ENCODE measurements at places on chromosomes 2 and 18. TPM values are rescaled to one million over a fixed set of nuclear protein-coding genes. Genes with fewer than 3 reads are reported as not detected.
A peak's percentile ranks its signal among the peaks of the same experiment; 100 is the strongest.

DNA sequence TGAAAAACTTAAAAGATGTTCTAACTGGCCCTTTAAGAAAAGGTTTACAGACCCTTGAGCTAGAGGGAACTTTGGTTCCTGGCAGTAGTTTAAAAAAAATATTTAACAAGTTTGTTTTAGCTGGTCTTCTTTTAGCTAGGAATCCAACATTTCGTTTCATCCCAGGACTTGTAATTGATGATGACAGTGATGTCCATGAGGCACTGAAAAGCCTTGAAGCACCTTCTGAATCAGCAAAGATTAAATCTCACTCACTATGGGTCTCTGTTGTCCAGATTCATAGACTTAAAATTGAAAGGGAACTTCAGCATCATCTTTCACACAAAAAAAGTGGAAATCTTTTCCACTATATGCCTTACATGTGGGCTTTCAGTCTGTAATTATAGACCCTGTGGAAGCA is 102.9 kb upstream of the ETAA1 start:
- no peak overlapping the region for H3K27ac ChIP-seq
- no peak overlapping the region for H3K4me3 ChIP-seq
- H3K4me1 ChIP-seq, result no peaks in the 10 kb centered on the region
- H3K36me3 ChIP-seq, result no peaks in the 10 kb centered on the region
- no peak for DNase-seq

GRCh38 chr2:177639262-177639914 is 246.8 kb downstream of the AGPS start:
- H3K4me3 ChIP-seq, result no peak overlapping the region
- peaks cover 10% of the 10 kb centered on the region for H3K27me3 ChIP-seq
- no peaks in the 10 kb centered on the region for H3K36me3 ChIP-seq
- no peak for DNase-seq

- no peak for DNase-seq
- H3K36me3 ChIP-seq, result no peaks in the 10 kb centered on the region
- no peak overlapping the region for H3K4me3 ChIP-seq
These were observed 1.3 kb downstream of the PROC start for GRCh38 chr2:127419448-127420038.

- no peak for DNase-seq
- H3K4me3 ChIP-seq, result no peak overlapping the region
- no peaks in the 10 kb centered on the region for H3K36me3 ChIP-seq
- peaks cover 2% of the 10 kb centered on the region for H3K27me3 ChIP-seq
- H3K4me1 ChIP-seq, result no peaks in the 10 kb centered on the region
These were observed 167.2 kb downstream of the ANTXR1 start for GRCh38 chr2:69180227-69180626.

GRCh38 chr2:128715360-128715759 is 396.7 kb upstream of the HS6ST1 start:
- H3K4me1 ChIP-seq, result no peaks in the 10 kb centered on the region
- no peak for DNase-seq
- no peak overlapping the region for H3K27ac ChIP-seq
- no peak overlapping the region for H3K4me3 ChIP-seq

The KCNS3 gene
- total RNA-seq, result not detected

GRCh38 chr2:204072443-204073324 is 136.1 kb downstream of the ICOS start:
- no peaks in the 10 kb centered on the region for H3K27me3 ChIP-seq
- H3K27ac ChIP-seq, result no peak overlapping the region
- no peaks in the 10 kb centered on the region for H3K4me1 ChIP-seq
- H3K36me3 ChIP-seq, result no peaks in the 10 kb centered on the region
- H3K4me3 ChIP-seq, result no peak overlapping the region

The EGR4 gene
- total RNA-seq, result 0.69 TPM

- peaks cover 42% of the 10 kb centered on the region for H3K36me3 ChIP-seq
- DNase-seq, result no peak
- H3K4me3 ChIP-seq, result no peak overlapping the region
- H3K4me1 ChIP-seq, result no peaks in the 10 kb centered on the region
- H3K27ac ChIP-seq, result no peak overlapping the region
- no peaks in the 10 kb centered on the region for H3K27me3 ChIP-seq
These were observed 7.5 kb downstream of the TRAPPC12 start for GRCh38 chr2:3387011-3387410.

The ASB18 gene
- not detected for total RNA-seq

DNA sequence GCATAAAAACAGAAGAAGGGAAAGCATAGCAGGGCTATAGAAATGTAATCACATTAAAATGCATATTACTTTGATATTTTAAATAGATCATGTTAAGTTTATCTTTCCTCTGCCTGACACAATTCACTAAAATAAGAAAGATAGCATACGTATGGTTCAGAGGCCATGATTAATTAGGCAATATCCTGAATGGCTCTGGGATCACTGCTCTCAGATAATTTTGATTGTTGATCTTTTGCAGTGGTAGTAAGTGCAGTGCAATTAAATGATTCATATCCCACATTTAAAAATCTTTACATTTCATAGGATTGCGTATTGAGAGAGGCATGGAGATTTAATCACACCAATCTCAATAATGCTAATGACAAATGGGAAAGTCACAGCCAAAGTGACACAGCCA is 1040.7 kb downstream of the SOCS6 start:
- no peaks in the 10 kb centered on the region for H3K36me3 ChIP-seq
- H3K4me3 ChIP-seq, result no peak overlapping the region
- no peak for DNase-seq
- H3K4me1 ChIP-seq, result no peaks in the 10 kb centered on the region
- H3K27me3 ChIP-seq, result no peaks in the 10 kb centered on the region

DNA sequence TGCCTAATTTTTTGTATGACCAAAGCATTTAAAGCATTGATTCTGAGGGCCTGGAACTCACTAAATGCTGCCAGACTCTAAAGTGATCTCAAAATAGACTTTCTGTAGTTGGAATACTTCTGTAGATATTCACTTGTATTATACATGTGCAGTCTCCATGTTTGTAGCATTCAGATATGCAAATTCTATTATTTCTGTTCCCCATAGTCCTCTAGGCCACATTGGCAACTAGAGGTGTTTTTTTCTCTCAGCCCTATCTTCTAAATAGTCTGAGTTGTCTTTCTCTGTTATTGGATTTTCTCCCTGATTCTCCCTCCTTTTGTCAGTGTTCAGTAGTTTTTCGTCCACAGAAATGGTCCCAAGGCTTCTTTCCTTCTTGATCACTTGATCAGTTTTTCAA is 38.5 kb downstream of the ANKRD12 start:
- peaks cover 32% of the 10 kb centered on the region for H3K4me1 ChIP-seq
- H3K27me3 ChIP-seq, result no peaks in the 10 kb centered on the region
- H3K4me3 ChIP-seq, result no peak overlapping the region
- no peak overlapping the region for H3K27ac ChIP-seq
- no peak for DNase-seq

DNA sequence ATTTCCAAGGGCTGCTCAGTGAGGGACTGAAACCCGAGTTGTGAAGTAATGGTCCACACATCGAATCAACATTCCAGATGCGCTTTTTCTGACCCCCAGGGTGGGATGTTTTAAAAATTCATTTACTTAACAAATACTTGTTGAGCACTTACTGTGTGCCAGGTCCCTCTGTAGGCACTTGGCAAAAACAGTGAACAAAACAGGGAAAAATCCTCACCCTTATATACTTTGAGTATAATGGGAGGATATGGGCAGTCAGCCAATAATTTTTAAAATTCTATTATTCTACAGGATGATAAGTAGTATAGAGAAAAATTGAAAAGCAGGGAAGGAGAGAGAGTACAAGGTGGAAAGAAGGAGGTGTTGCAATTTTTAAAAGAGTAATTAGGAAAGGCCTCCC is 31.3 kb upstream of the AFTPH start:
- peaks cover 16% of the 10 kb centered on the region for H3K27me3 ChIP-seq
- no peak overlapping the region for H3K27ac ChIP-seq
- no peak overlapping the region for H3K4me3 ChIP-seq
- H3K36me3 ChIP-seq, result no peaks in the 10 kb centered on the region
- H3K4me1 ChIP-seq, result peaks cover 14% of the 10 kb centered on the region
- no peak for DNase-seq

DNA sequence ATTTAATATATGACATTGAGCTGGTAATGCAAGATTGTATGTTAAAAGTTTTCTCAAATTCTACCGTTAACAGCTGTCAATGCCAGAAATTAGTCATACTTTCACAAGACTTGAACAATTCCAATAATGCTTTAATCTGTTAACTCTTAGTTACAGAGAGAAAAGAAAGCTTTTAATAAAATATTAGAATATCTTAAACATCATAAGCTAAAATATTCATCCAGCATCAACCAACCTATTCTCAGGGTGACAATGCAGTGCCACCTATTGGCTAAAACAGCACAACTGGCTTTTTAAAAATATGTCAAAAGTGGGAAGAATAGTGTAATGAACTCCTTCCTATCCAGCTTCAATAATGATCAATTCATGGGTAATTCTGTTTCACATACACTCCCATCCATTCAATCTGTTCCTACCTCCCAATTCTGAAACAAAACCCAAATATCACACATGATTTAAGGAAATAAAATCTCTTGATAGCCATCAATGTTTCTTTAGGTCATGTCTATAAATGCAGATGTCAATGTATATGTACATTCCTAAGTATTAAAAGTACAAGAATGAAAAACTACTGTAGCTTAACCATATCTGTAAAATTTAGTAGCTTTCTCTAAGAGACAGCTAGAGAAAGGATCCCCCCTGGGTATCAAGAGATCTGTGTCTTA is 79.8 kb upstream of the CCDC141 start:
- no peaks in the 10 kb centered on the region for H3K36me3 ChIP-seq
- no peaks in the 10 kb centered on the region for H3K4me1 ChIP-seq
- peak; percentile 40 for DNase-seq
- no peaks in the 10 kb centered on the region for H3K27me3 ChIP-seq
- no peak overlapping the region for H3K27ac ChIP-seq

DNA sequence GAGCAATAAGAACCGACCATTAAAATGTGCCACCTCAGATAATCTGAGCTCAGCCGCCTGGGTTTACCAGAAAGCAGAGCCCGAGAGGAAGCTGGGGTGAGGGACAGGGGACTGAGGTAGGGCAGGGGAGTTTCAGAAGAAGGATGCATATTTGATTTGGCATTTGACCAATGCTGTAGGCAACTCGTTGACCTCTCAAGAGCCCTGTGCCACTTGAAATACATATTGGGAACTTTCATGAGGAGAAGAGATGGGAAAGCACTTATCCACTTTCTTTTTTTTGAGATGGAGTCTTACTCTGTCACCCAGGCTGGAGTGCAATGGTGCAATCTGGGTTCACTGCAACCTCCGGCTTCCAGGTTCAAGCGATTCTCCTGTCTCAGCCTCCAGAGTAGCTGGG is 148.4 kb upstream of the SPRED2 start:
- no peak overlapping the region for H3K4me3 ChIP-seq
- H3K27me3 ChIP-seq, result no peaks in the 10 kb centered on the region
- H3K27ac ChIP-seq, result no peak overlapping the region
- H3K4me1 ChIP-seq, result no peaks in the 10 kb centered on the region
- DNase-seq, result no peak

The MFSD2B gene
- total RNA-seq, result 0.39 TPM

The RTP5 gene
- total RNA-seq, result 0.44 TPM

- DNase-seq, result no peak
- H3K4me1 ChIP-seq, result peaks cover 7% of the 10 kb centered on the region
- H3K4me3 ChIP-seq, result no peak overlapping the region
- no peak overlapping the region for H3K27ac ChIP-seq
- no peaks in the 10 kb centered on the region for H3K27me3 ChIP-seq
- peaks cover 3% of the 10 kb centered on the region for H3K36me3 ChIP-seq
These were observed 75.5 kb downstream of the DTNB start for GRCh38 chr2:25597881-25598280.

DNA sequence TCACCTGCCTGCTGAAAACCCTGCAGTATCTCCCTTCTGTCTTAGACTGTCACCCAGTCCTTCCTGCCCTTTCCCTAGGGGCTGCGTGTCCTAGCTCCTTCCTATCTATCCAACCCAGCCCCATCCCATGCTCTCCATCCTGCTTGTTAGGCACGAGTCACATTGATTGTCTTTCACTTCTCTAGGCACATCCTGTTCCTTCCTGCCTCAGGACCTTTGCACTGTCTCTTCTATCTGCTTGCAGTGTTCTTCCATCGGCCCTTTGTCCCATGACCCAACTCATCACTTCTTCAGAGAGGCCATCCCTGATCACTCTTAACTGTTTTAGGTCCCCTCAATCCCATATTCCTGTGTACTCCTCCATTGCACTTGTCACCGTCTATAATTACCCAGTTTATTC is 50.4 kb downstream of the MERTK start:
- peaks cover 4% of the 10 kb centered on the region for H3K27me3 ChIP-seq
- no peaks in the 10 kb centered on the region for H3K4me1 ChIP-seq
- H3K36me3 ChIP-seq, result no peaks in the 10 kb centered on the region
- DNase-seq, result no peak
- no peak overlapping the region for H3K4me3 ChIP-seq

GRCh38 chr2:8860239-8860638 is 22.8 kb upstream of the KIDINS220 start:
- no peaks in the 10 kb centered on the region for H3K36me3 ChIP-seq
- no peak overlapping the region for H3K27ac ChIP-seq
- H3K27me3 ChIP-seq, result peaks cover 10% of the 10 kb centered on the region
- DNase-seq, result no peak
- H3K4me1 ChIP-seq, result no peaks in the 10 kb centered on the region
- no peak overlapping the region for H3K4me3 ChIP-seq

DNA sequence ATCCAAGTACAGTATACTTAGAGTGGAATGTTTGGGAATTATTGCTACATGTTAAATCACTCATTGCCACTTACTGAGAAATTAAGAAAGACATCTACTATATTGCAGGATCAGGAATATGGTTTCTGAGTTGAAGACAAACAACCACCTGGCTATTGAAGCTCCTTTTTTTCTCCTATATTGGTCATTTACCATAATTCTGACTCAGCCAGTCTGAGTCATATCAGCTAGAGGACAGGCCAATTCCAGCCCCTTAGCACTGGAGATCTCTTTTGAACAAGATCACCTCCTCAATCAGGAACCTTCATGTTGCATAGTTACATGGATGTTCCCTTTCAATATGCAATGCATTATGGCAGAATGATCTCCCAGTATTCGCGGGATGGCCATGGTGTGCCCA is 42.7 kb upstream of the CDH19 start:
- no peaks in the 10 kb centered on the region for H3K27me3 ChIP-seq
- no peaks in the 10 kb centered on the region for H3K36me3 ChIP-seq
- H3K4me3 ChIP-seq, result no peak overlapping the region
- DNase-seq, result no peak
- H3K4me1 ChIP-seq, result no peaks in the 10 kb centered on the region

DNA sequence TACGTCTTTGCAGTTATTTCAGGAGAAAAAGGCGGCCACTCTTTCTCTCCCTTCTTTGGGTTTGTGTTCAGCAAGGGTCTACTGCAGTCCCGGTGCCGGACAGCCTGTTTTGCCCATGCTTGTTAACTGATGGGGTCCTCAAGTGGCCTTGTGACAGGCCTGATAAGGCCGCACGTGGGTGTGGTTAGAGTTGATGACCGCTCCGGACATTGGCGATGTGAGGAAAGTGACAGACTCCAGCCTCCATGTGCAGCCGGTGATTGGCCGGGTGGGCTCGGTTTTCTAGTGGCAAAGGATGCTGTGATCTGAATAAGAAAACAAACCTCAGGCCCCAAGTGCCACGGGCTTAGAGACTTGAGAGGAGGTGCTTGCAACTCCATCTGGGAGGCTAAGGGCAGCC is 15.6 kb downstream of the HPCAL1 start:
- no peaks in the 10 kb centered on the region for H3K4me1 ChIP-seq
- no peak overlapping the region for H3K4me3 ChIP-seq

The UGT1A4 gene
- total RNA-seq, result not detected

The DYNAP gene
- not detected for total RNA-seq

The POMC gene
- 3.8 TPM for total RNA-seq
